ENCODE measurements at places on chromosomes 6 and 20.
A peak's percentile ranks its signal among the peaks of the same experiment; 100 is the strongest.

DNA sequence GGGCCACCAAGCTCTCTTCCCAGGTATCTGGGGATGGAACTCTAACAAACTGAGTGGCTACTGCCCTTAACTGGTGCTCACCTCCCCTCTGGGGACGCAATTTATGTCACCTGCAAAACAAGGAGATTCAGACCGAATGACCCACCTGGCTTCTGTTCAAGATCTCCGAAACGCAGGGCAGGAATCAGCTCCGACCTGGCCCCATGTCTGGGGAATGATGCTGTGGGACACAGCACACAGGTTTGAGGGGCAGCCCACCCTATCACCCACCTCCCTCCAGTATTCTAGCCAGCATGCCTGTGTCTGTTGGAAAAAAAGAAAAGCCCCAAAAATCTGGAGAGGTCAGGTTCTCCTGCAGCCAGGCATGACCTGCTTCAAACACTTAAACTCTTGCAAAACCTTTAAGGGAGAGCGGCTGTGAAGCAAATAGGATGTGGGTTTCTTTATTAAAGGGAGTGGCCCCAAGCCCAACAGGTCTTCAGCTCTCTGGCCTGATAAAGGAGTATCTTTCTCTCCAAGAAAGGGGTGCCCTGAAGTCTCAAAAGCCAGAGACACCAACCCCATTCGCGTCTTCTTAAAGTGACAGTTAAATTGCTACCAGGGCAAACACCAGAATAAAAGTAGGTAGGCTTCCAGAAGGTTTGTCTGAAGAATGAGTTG is 6.4 kb downstream of the PREX1 start:
- DNase-seq: no peak

DNA sequence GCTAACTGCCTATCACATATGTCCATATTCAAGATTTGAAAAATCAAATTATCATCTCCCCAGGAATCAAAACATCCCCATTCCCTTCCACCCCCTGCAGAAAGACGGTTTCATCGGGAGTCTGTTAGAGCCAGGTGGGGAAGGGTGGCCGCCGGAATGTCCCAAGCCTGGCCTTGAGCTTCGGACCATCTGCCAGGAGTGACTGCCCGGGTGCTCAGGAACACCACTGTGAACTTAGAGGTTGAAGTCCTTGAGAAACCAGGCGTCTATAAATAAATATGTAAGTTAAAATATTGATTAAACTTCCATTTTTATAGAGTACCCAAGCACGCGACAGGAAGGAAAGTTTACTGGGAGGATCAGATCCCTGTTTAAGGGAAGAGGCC is 250.8 kb downstream of the DLL1 start:
- DNase-seq: peak; percentile 14

DNA sequence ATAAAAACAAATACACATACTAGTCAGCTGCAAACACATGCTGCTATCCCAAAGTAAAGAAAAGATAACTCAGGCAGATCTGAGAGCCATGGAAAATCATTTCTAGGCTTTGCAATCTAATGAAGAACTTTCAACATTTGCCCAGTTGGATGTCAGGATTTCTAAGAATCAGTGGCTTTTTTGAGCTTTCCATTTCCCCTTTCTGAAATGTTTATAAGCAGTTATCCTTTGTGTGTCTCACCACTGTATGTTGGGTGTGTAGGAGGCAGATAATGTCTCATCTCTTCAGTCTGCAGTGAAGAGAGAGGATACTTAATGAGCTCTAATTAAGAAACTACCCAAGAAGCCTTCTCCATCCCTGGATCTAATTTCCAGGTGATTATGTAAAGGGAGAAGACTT is 43.6 kb downstream of the RGS17 start:
- no peak for DNase-seq

- DNase-seq: no peak
Measured at GRCh38 chr6:24321538-24322162, 36.2 kb downstream of the DCDC2 start.

DNA sequence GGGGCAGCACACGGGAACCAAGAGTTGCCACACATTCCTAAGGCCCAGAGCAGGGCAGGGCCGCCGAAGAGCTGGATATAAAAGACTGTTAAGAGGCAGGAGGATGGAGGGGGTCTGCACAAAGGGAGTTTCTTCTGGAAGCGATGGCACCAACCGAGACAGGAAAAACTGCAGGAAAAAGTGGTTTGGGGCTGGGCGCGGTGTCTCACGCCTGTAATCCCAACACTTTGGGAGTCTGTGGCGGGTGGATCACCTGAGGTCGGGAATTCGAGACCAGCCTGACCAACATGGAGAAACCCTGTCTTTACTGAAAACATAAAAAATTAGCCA is 41.8 kb downstream of the SSR1 start:
- DNase-seq: no peak

DNA sequence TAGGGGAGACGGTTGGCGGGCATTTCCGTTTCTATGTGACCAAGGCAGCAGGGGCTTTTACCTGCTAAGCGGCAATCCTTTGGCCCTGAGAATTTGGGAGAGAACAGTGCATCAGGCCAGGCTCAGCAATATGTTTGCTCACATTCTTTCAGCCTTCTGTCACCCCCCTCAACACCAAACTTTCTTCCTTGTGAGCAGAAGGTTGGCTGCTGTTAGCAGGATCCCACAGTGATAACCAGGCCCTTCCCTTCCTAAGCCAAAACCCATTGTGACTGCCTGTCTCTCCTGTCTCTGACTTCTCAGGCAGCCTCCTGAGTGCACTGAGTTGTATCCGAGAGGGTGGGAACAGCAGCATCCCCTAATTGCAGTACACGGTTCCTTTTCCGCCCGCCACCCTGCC is 43.7 kb downstream of the STK35 start:
- no peak for DNase-seq

DNA sequence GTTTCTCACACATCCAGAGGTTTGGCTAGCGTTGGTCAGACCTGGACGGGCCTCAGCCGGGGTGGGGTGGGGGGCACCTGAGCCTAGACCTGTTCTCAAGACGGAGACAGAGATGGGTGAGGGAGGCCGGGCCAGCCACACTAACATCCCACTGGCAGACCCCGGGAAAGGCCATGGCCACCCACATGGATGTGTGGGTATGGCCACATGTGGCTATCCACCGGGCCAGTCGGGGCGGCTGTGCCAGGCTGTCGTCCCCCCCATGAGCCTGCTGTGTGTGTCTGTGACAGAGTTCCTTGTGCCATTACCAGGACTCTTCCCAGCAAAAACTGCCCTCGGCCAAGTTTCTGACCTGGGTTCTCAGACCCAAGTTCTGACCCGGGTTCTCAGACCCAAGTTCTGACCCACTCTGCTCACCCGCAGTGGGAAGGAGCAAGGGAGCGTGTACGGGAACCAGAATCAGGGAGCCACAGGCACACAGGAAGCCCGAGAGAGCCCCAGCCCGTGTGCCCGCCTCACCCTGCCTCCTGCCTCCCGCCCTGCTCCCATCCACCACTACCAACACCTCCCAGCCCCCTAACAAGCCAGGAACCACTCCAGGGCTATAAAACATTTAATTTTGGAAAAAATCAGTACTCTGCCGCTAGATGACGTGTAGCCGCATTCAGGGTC is 255.5 kb downstream of the TAF4 start:
- DNase-seq: no peak

DNA sequence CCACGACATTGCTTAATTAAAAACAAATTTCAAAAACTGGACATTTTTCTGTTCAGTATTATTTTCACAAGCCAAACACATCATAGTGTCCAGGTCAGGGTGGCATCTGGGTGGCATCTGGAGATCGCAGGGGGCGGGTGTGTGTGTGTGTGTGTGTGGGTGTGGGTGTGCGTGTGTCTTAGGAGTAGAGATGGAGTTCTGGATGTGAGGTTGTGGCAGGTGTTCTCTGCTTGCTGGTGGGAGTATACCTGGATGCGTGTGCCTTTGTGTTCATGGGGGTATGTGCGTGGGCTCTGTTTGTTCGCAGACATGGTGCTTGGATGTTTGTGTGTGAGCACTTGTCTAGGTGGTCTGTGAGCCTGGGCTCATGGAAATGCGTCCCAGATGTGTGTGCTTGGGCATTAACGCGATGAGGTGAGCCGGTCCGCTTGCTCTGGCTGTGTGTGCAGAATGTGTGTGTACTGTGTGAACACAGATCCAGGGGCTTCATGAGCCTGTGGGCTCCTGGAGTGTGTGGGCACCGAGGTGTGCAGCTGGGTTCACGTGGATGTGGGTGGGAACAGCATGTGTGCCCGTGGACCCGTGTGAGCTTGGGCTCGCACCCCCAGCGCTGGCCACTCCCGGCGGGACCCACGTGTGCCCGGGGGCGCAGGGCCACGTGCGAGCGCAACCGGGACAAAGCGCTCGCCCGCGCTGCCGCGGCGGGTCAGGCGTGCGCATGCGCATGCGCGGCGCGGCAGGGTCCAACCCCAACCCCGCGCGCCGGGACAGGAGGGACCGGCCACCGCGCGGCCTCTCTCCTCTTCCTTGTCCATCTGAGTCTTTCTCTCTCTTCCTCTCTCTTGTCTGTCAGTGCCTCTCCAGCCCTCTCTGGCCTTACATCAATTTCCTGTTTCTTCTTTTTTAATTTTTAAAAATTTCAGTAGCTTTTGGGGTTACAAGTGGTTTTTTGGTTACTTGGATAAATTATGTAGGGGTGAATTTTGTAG is 60.4 kb downstream of the SRC start:
- DNase-seq: no peak

DNA sequence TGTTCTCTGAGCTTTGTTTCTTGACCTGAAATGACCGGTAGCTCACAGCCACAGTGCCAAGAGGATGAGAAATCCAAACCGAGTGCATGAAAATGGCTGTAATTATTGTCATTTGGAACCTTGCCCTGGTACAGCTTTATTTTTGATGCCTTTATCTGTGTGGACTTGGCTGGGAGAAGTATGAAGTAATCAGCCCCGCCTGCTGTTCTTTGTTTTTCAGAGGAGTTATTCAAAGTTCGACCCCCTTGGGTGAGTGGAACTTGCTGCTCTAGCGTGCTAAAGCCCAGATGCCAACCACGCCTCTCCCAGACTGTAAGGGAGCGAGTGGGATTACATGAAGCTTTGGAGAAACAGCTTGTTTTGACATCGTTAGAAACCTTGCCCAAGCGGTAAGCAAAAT is 48.3 kb downstream of the ECT2L start:
- peak; percentile 49 for DNase-seq

GRCh38 chr20:53608456-53609452 is 15.1 kb upstream of the ZNF217 start:
- no peak for DNase-seq

DNA sequence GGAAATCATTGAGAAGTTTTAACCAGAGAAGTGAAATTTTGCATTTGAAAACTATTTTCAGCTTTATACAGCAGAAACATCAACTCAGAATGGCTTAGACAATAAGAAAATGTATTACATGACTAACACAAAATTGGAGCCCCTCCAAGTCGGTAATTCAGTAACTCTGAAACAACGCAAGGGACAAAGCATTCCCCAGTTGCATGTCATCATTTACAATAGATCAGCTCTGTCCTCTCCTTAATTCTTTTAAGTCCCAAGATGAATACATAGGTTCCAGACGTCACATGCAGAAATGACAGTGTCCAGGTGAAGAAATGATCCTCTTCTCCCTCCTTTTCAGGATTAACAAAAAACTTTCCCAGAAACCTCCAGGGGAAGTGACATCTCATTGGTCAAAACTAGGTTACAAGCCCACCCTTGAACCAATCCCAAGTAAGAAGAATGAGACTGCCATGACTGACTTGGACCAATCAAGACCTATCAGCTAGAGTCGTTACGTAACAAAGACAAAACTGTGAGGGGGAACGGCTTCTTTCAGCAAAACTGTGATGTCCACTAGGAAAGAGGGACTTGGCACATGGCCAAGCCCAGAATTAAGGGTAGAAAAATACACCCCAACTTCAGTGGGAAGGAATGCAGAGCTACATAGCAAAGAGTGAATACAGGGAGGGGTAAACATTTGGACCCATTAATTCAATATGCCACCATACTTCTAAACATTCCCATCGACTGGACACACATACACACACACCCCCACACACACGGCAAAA is 149.8 kb upstream of the PRND start:
- no peak for DNase-seq

- DNase-seq: no peak
Measured at GRCh38 chr6:11126876-11127275, 15.4 kb upstream of the ERVFRD-1 start.

DNA sequence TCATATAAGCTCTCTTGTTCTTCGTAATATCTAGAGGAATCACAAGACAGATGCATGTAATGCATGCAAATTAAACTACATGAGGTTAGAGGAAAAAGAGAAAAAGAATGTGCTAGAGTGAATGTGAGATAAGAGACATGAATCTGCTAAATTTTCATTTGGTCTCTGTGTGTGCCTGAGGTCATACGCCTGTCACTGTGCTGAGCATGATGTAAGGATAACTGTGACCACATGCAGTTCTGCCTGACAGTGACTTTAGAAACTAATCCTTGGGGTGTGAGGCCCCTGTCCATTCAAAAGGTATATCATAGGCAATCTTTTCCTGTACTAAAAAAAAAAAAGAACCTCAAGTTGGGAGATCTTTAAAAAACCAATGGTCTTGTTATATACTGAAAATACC is 70.6 kb downstream of the SHPRH start:
- DNase-seq: no peak

DNA sequence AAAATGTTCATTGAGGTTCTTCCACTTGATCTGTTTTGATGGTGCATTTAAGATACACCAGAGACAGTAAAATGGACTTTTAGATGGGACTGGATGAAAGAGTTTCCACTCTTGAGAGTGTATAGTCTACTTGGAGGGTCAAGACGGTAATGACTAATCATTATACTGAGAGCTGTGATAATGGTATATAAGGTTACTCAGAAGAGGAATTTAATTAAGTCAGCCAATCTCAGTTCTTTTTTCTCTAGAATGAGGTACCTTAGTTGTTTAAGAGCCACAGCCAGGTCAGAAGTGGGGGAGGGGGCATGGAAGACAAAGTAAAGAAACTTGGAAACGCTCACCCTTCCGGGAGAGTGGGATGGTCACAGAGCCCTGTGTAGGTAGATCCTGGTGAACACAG is 123.9 kb downstream of the MAP3K4 start:
- DNase-seq: no peak

DNA sequence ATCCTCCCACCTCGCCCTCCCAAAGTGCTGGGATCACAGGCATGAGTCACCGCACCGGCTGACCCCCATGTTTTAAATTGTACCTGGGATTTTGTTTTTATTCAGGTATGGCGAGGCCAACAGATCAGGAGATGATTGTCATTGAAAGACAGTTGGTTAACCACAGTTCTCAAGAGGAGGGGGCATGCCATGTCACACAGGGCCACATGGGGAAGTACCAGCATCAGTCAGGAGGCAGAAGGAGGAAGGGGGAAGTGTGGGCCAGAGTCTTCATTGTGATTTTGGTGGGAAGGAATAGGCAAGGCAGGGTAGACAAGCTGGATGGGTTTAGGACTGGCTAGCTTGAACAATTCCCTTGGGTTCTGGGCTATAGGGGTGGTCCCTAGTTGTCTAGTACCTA is 9.9 kb upstream of the MMP9 start:
- no peak for DNase-seq

GRCh38 chr6:31585491-31585890 is 586 bp upstream of the LST1 start:
- DNase-seq: no peak

DNA sequence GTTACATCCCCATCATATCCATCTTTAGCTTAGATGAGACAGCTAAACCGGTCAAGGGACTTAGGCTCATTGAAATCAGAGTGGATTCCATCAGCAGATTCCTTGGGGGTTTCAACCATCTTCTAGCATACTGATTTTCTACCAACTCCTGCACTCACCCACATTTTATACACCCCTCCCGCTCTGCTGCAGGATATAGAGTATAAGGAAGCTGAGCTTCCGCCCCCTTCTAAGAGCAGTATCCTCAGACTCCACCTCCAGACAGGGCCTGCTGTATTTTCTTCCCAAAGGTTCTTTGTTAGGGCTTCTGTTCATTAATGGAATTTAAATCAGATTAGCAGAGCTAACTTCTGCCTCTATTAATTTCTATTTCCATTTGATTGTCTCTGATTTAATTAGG is 9.9 kb upstream of the NHLRC1 start:
- no peak for DNase-seq

All from heart left ventricle (tissue), 16 donors.